Subcutaneous preadipocyte (primary cell): ENCODE measurements at places on chromosomes 6 and 20. TPM values are rescaled to one million over a fixed set of nuclear protein-coding genes. Genes with fewer than 3 reads are reported as not detected.

MPC1 gene
- total RNA-seq = 16.9 and 25.0 TPM in 2 replicates

XPO5 gene
- 33.4 and 53.6 TPM in 2 replicates for total RNA-seq

COL20A1 gene
- not detected in 2 replicates for total RNA-seq

DZANK1 gene
- 0.73 and 1.2 TPM in 2 replicates for total RNA-seq

SUMO4 gene
- 1.8 and 2.7 TPM in 2 replicates for total RNA-seq

BPI gene
- total RNA-seq = not detected in 2 replicates
